ENCODE measurements at places on chromosomes 16 and 17.

GRCh38 chr16:65010125-65010524 is 111.7 kb downstream of the CDH11 start:
- DNase-seq, result no peak

GRCh38 chr16:56643080-56643778 is 4.8 kb downstream of the MT1A start:
- DNase-seq, result no peak

DNA sequence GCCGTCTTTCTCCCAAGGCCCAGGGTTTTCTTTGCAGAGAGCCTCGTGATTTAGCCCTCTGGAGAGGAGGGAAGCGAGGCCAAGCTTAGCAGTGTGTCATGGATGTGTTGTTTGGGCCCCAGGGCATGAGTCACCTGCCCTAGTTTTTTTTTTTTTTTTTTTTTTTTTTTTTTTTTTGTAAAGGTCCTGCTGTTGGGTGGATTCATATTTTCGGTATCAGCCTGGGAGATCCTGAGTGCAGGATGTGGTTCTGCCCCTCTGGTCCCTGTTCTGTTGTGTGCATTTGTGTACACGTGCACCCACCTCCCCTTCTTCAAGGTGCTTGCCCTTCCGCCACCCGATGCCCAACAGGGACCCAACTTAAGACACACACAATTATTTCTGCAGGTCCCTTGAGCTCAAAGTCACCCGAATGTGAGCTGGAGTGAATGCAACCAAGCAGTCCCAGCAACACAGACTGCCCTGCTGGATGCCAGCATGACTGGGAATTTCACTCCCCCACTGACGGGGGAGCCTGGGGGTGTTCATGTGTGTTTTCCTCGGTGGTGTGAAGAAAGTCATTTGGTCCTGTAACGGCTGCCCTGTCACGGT is 265.8 kb upstream of the TNRC6C start:
- no peak for DNase-seq

- DNase-seq, result no peak
Measured at GRCh38 chr17:78822552-78822951, 18.1 kb downstream of the USP36 start.

DNA sequence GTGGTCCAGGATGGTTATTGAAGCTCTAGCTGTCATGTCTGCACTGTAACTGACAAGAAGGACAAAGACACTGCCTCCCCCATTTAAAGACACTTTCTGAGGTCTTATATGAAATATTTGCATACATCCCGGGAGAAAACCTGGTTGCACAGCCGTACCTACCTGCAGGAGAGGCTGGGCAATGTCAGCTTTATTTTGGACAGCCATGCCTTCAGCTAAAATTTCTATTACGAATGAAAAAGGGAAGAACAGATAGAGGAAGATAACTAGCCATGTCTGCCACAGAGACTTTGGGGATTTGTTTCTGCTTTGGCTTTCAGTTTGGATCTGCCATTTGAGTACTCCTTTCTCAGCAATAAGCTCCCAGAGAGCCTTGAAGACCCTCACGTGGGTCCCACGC is 19.0 kb downstream of the SLC7A6 start:
- no peak for DNase-seq

All from NCI-H146 (cell line).